Stimulated activated CD4-positive, alpha-beta T cell treated with anti-CD3 and anti-CD28 coated beads, TNF-alpha, amount 100 ng/mL, for 24 hours (primary cell): ENCODE measurements at places on chromosomes 16 and 17.

- DNase-seq: no peak
Measured at GRCh38 chr17:65202844-65203571, 65.8 kb downstream of the RGS9 start.

DNA sequence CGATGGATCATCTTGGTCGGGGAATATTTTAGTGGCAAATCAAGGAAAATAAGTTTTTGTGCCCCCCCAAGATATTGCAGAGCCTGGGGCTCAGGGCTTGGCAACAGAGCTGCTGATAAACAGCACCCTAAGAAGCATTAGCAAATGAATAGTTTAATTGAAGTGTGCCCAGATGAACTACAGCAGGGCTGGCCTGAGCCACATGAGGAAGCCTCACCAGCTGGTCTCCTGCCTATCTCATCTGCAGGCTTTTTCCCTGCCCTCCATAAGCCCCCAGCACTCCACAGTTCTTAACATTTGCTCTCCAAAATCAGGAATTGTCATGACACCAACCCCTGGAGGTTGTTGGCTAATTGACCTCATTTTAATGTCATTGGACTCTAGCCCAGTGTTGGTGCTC, 480.2 kb downstream of the HS3ST3B1 start:
- no peak for DNase-seq

DNA sequence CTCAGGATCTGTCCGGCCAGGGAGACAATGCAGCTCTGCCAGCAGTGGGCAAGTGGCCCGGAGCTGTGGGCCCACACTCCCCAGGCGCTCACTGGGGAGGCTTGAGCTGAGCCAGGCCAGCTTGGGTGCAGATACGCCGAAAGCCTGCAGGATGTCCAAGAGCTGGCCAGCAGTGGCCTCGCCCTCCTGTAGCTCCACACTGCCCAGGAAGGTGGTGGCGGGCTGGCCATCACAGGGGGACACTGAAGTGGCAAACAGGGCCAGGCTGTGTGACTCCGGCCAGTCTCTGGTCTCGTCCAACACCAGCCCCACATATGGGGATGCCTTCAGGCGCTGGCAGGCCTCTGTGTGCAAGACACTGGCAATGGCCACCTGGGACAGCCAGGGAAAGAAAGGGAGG, 9.6 kb downstream of the C17orf113 start:
- no peak for DNase-seq

DNA sequence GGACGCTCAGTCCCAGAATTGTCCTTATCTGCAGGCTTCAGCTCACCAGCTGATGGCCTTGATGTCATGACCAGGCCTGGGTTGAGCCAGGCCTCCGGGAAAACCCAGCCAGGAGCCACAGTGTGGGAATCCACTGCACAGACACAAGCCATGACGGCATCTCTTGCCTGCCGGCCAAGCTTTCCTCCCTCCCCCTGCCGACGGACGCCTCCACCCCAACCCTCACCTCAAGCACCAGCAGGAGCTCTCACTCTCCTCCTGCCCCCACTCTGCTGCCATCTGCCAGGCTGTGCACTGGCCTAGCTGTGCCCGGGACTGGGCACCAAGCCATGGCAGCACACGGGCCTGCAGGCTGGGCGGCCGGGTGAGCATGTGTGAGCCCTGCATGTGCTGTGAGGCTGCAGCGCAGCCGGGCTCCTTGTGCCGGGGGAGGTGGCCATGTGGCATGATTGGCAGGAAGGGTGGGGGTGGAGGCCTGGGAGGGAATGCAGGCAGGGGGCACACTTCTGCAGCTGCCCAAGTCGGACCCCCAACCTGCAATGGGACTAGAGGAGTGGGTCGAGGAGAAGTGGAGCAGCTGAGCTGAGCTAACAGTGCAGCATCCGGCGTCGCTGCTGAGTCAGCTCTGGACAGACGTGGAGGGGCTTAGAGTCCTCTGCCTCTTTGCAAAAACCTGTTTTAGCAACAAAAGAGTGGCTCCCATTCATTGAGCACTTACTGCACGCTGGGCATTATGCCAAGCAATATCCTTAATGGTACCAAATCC, 268.5 kb downstream of the CBLN1 start:
- no peak for DNase-seq

DNA sequence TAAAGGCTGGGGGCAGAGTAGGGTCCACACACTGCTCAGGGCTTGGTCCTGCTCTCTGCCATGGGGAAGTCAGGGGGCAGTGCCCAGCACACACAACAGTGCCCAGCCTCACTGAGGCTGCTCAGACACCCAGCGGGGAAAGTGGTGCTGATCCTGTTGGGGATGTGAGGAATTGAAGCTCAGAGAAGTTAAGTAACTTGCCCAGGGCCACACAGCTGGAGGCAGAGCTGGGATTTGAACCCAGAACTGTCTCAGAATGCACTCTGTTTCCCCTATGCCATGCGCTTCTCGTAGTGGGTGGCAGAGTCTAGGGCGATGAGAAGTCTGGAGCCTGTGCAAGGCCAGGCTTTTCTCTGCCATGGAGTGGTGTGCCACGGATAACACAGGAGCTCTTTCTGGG, 59.3 kb downstream of the SDK2 start:
- no peak for DNase-seq

GRCh38 chr16:17939723-17940122, 396.8 kb downstream of the NPIPA8 start:
- no peak for DNase-seq

GRCh38 chr16:31064882-31065461, 9.1 kb downstream of the ZNF668 start:
- no peak for DNase-seq

DNA sequence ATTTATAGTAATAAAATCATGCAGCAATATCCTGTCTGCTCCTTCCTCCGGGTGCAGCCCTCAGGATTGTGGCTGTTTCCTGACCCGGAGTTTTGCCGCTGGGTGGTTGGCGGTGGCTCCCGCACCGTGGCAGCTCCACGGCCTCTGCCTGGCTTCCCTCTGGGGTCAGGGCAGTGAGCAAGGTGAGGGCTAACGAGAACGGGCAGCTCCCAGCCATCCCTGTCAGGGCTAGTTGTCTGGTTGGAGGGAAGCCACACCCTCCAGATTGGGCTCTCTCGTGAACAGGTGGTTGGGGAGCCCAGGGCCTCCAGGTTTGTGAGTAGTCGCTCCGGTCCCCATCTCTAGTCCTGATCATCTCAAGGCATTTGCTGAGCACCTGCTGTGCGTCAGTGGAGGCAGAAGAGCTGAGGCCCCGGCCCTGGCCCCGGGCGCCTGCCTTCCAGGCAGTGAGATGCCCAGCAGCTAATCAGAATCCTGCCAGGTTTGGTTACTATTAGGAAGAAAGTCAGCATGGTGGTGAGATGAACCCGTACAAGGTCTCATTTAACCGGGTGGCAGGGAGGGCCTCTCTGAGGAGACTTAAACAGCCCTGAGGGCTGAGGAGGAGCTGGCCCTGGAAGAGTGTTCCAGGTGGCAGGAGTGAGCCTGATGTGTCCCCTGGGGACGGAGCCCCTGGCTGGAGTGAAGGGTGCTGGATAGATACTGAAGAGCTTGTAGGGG, 2.3 kb upstream of the NUDT16L1 start:
- no peak for DNase-seq

GRCh38 chr16:81607006-81607405, 162.4 kb downstream of the CMIP start:
- no peak for DNase-seq

GRCh38 chr16:83147244-83147643, 520.5 kb downstream of the CDH13 start:
- DNase-seq: no peak

DNA sequence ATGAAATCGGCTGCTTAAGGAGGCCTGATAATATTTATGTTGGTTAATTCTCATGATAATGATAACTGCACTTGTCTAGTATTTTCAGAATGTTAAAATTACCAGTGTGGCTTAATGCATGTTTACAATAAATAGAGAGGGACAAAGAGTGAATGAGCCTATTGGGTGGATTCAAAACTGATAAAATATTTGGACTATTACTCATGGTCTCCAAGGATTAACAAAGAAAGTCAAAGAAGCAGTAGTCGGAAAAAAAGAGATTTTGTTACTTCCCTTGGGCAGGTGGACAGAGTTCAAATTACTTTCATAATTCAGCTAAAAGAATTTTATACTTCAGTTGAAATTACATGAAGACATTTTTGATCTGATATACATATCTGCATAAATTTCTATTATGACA, 258.2 kb upstream of the PMFBP1 start:
- no peak for DNase-seq

DNA sequence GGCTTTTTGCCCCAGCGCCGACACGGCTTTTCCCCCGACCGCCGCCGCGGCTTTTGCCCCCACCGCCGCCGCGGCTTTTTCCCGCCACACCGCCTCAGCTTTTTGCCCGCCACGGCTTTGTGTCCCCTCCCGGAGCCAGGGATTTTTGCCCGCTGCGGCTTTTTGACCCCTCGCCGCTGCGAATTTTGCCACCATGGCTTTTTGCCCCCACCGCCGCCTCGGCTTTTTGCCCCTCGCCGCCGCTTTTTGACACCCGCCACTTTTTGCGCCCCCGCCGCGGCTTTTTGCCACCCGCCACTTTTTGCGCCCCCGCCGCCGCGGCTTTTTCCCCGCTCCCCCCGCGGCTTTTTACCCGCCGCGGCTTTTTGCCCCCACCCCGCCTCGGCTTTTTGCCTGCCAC, 1342.5 kb downstream of the TP53TG3F start:
- no peak for DNase-seq

GRCh38 chr17:73740370-73740769, 96.1 kb upstream of the SDK2 start:
- no peak for DNase-seq

- DNase-seq: no peak
Measured at GRCh38 chr17:73827627-73828291, 183.5 kb upstream of the SDK2 start.

DNA sequence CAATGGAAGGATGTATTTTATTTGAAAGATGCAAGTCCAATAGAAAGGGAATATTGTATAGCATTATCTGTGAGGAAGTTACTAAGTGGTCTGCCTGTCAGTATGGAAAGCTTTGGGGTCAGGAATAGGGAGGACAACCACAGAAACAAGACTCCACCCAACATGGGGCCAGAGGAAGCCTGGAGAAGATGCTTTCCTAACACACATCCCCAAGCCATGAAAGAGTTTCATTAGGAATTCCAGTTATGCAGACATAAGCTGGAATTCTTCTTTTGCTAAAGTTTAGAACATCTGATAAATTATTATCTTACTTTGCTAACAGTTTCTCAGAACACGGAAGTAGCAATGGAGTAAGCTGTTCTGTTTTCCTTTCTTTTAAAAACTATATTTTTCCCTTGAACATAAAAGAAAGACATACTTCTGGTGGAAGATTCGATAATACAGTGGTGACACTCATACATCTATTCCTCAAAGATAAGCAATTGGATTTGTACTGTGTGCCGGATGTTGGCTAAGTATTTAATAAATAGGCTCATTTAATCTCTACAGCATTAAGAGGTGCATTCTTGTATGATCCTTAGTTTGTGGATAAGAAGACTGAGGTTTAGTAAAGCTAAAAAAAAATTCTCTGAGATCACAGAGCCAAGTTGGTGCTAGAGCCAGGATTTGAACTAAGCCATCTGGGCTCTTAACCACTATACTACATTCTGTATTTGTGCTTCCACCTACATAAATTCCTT, 51.0 kb upstream of the GAS7 start:
- no peak for DNase-seq

DNA sequence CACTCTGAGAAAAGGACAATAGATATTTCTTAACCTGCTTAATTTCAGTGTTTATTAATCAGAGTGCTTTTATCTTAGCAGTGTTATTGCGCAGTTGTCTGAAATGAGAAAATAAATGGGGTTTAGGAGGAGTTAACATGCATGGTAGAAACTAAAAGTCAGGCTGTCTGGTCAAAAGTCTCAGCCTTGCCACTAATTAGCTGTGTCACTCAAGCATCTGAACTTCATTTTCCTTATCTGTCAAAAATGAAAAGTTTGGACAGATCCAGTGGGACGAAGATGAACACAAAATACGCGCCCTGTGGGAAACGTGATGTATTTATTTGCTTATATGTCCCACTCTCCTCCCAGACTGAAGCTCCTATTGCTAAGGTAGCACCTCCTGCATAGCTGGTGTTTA, 6.3 kb upstream of the MEIOB start:
- DNase-seq: no peak

GRCh38 chr16:23410176-23410575, 42.8 kb downstream of the COG7 start:
- no peak for DNase-seq

- no peak for DNase-seq
Measured at GRCh38 chr16:64730261-64730660, 391.6 kb downstream of the CDH11 start.

GRCh38 chr17:38442548-38442947, 14.3 kb downstream of the ARHGAP23 start:
- DNase-seq: no peak

- DNase-seq: no peak
Measured at GRCh38 chr17:28081467-28081866, 39.0 kb downstream of the NLK start.

GRCh38 chr16:67150833-67151396, at the start of gene B3GNT9:
Gene B3GNT9 (minus strand): TSS chr16:67150998. CDS start chr16:67150485, 513 bp downstream.
- no peak for DNase-seq

DNA sequence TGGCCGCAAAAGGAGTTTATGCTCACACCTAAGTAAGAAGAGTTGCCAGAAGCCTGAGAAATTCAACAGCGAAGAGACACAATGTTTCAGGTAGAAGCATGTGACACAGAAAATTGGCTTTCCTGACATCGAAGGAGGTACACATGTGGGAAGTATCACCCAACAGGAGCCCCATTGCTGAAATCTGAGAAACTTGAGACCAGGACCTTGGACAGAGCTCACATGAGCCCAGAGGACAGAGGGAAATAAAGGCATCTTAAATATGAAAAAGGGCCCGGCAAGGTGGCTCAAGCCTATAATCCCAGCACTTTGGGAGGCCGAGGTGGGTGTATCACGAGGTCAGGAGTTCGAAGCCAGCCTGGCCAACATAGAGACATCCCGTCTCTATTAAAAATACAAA, 304.1 kb upstream of the C16orf82 start:
- no peak for DNase-seq

- DNase-seq: no peak
Measured at GRCh38 chr17:40448213-40448638, 5.0 kb downstream of the IGFBP4 start.

GRCh38 chr16:84518804-84519341, 14.4 kb upstream of the MEAK7 start:
- no peak for DNase-seq

DNA sequence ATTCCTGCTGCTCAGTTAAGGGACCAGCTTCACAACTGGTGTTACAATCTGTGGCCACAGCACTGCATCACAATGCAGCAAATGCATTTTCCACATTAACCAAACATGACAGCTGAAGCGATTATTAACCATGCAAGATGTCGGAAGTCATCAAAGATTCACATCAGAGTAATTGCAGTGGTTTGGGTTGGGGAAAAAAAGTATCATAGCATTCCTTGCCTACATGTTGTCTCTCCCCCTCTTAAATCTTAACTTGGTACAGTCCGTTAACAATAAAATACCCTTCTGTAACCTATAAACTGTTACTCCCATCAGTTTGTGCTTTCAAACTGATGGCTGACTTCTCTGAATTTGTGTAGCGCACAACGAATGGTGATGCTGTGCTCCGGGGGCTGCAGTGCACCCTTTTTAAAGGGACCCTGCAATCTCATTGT, 51.6 kb downstream of the NUP93 start:
- no peak for DNase-seq

- DNase-seq: no peak
Measured at GRCh38 chr16:87345726-87346424, 28.7 kb upstream of the C16orf95 start.
